Adipocyte (in vitro differentiated cells): ENCODE measurements at places on chromosomes 5 and 9.

GRCh38 chr9:136190656-136191055, 14.3 kb downstream of the LHX3 start:
- DNase-seq, result no peak

DNA sequence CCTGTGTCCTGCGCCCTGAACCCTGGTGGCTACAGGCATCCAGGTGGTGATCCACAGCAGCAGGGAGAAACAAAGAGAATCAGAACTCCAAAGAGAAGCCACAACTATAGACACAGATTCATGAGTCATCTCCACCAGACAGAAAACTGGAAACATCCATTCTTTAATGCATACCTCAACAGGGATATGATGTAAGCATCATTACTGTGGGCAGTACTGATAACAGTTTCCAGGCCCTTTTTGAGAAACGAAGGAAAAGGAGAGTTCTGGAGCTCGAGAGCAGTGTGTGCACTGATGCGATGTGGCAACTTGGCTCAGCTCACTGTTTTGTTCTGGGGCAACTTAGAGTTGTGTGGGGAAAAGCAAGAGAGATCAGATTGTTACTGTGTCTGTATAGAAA, 215.6 kb upstream of the ADAMTS16 start:
- DNase-seq, result no peak

DNA sequence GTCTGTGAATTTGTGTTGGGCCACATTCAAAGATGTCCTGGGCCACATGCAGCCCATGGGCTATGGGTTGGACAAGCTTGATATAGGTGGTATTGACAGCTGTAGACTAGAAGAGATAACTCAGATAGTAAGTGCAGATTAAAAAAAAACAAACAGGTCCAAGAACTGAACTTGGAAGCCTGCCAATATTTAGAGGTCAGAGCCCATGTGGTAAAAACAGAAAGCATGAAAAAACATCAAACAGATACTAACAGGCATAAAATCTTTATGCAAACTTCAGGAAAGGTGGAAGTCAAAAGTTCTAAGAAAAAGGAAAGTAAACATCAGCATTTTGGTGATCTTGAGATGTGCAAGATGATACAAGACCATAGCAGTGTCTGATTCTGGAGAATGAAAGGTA, 155.1 kb upstream of the NR4A3 start:
- peak; percentile 11 for DNase-seq

- peak; percentile 87 for DNase-seq
Observed at GRCh38 chr9:130824643-130825350, 10.3 kb upstream of the ABL1 start.

GRCh38 chr9:73152953-73153352, 1.3 kb downstream of the ANXA1 start:
- peak; percentile 68 for DNase-seq

- no peak for DNase-seq
Observed at GRCh38 chr5:87787086-87787485, 374.4 kb upstream of the CCNH start.

DNA sequence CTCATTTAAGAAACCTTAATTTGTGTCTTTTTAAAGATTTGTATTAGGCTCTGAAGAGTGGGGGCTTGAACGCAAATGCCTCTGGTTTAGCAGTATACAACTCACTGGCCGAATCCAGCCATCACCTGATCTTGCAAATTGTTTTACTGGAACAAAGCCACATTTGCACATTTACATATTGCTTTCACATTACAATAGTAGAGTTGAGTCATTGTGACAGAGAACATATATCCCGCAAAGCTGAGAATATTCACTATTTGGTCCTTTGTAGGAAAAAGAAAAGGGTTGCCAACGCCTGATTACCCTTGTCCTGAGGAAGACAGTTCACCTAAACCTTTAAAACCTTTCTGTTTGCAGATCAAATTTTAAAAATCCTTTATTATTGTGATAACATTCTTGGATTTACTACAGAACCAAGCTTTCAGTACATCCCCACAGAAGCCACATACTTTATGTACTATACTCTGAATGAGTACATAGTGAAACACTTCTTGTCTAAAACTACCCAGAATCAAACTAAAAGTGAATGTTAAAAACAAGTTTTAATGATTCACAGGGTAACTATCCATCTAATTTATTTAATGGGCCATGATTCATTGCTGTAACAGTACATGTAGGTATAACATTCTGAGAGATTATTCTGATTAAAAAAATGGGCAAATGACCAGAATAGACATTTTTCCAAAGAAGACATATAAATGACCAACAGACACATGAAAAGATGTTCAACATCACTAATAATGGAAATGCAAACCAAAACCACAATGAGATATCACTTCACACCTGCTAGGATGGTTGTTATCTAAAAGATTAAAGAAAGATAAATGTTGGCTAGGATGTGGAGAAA, 161.0 kb downstream of the SLC25A46 start:
- peak; percentile 39 for DNase-seq

DNA sequence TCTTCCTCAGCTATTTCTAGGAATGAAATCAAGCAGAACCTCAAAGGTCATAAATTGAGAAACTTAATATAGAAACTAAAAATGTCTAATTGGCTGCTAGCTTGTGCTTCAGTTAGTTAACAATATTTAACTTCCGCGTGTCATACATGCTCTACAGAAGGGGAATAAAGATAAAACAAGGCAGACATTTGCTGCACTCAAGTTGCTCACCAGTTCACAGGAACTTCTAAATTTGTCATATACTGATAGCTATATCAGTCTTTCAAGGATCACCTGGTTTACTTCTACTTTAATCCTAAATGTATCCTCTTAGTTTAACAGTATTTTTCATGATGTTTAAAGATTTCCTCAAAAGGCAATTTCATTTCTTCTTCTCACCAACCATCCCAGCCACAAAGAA, 8.4 kb downstream of the CCNH start:
- DNase-seq, result no peak

DNA sequence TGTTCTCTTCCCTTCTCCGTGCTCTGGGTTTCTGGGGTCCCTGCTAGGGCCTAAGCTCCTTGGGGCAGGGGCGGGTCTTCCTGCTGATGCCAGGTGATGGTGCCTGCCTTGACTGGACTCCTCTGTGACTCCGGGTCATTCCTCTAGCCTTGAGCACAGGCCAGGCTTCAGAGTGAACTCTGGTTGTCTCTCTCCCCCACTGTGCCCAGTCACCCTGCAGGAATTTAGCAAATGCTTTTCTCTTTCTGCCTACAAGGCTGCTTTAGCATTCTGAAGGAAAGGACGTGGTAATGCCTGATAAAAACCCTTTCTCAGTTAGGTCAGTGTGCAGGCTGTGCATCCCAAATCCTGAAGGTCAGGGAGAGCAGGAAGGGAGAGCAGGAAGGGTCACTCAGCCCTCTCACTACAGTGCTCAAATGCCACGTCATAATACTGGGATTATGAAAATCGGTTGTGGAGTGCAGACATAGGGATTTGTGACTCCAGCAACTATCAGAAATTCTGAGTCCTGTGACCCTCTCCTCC, 2.7 kb downstream of the CXCL14 start:
- peak; percentile 37 for DNase-seq

GRCh38 chr5:156590978-156591377, 259.1 kb upstream of the PPP1R2B start:
- no peak for DNase-seq

- no peak for DNase-seq
Observed at GRCh38 chr5:126482591-126482990, 59.4 kb downstream of the GRAMD2B start.

DNA sequence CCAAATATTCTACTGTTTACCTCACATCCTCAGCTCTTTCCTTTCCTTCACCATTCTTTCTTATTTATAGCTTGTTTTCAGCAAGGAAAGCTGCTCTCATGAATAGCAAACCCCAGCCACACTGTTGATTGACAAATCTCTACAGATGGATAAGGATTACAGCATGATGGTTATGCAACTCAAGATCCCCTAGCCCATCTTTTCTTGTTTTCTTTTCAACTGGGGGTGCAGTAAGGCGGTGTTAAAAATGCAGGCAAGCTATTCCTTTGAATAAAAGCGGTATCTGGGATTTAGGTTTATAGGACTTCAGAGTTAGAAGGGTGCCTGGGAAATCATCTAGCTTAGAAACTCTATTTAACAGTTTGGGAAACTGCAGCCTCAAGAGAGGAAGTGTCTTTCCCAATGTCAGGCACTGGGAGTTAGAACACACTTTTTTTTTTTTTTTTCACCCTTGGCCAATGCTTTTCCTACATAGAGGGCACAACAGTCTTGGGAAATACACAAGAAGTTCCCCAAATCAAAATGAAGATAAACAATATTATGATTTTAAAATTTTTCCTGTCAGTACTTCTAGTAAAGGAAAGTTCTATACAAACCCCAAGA, 2.6 kb downstream of the SPARC start:
- peak; percentile 54 for DNase-seq

GRCh38 chr5:51389288-51389576, 6.0 kb downstream of the ISL1 start:
- DNase-seq, result no peak

DNA sequence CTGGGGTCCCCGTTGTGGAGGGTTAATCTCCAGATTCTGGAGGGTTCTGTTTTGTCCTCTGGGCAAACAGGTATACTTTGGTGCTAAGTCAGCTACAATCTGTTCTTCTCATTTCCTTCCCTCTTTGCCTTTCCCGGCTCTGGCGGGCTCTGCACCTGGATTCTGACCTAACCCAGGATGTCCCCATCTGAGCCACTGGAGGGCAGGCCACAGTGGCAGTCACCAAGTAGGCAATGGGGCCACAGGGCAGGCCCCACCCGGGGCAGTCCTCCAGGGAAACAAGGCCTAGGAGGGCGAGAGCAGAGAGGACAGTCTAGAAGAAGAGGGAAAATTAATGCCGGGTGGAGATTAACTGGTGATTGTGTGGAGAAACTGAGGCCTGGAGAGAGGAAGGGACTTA, 40.4 kb upstream of the HRH2 start:
- DNase-seq, result no peak

GRCh38 chr9:111588846-111589245, 10.6 kb downstream of the PTGR1 start:
- no peak for DNase-seq

DNA sequence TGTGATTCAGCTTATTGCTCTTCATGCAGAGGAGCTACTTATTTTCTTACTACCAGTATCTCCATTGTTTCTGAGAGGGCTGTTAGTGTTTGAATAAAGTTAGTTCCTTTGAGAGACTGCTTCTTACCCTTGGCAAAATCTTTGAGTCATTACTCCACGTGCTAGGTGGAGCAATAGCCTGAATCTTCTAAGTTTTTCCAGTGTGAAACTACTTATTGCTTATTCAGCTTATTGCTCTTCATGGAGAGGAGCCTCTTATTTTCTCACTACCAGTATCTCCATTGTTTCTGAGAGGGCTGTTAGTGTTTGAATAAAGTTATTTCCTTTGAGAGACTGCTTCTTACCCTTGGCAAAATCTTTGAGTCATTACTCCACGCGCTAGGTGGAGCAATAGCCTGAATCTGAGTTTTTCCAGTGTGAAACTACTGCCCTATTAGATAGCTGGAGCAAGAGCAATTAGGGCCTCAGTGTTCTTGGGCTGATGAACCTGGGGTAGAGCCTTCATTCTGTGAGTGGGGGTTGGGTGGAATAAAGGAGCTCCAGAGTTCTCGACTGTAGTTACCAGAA, 41.9 kb downstream of the GPBP1 start:
- no peak for DNase-seq

- DNase-seq, result peak; percentile 46
Observed at GRCh38 chr5:149550594-149551226, 529 bp downstream of the CSNK1A1 start.

DNA sequence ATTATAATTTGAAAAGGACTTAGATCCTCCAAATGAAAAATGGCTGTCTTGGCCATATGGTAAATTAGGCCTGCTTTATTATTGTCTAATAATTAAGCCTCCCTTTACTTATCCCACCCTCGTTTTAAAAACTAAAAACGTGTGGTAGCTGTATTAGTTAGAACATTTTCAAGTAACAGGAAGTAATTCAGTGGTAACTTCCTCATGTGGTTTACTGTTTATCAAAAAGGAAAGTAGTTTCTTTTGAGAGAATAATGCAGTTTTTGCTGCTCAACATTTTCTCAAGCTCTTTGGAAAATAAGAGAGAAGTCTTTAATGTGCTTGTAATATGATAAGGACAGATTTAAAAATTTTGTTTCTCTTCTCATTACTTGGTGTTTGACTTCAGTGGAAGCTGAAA, 26.0 kb downstream of the ZCCHC7 start:
- DNase-seq, result no peak

GRCh38 chr9:129568560-129569501, 52.1 kb downstream of the C9orf50 start:
- DNase-seq, result peak; percentile 49

- DNase-seq, result no peak
Observed at GRCh38 chr9:4065054-4065453, 234.8 kb downstream of the GLIS3 start.

- peak; percentile 45 for DNase-seq
Observed at GRCh38 chr5:132813599-132814502, 749 bp downstream of the SOWAHA start.

DNA sequence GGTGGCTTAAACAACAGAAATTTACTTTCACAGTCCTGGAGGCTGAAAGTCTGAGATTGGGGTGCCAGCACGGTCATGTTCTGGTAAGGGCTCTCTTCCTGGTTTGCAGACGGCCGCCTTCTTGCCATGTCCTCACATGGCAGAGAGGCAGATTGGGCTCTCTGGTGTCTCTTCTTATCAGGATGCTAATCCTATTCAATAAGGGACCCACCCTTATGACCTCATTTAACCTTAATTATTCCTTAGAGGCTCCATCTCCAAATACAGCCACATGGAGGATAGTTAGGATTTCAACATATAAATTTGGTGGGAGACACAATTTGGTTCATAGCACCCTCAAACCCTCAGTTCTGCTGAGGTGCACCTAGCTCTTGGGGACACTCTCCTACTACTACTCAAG, 180.4 kb downstream of the DAB2IP start:
- DNase-seq, result no peak

GRCh38 chr5:66669086-66669861, 73.1 kb downstream of the MAST4 start:
- DNase-seq, result no peak

DNA sequence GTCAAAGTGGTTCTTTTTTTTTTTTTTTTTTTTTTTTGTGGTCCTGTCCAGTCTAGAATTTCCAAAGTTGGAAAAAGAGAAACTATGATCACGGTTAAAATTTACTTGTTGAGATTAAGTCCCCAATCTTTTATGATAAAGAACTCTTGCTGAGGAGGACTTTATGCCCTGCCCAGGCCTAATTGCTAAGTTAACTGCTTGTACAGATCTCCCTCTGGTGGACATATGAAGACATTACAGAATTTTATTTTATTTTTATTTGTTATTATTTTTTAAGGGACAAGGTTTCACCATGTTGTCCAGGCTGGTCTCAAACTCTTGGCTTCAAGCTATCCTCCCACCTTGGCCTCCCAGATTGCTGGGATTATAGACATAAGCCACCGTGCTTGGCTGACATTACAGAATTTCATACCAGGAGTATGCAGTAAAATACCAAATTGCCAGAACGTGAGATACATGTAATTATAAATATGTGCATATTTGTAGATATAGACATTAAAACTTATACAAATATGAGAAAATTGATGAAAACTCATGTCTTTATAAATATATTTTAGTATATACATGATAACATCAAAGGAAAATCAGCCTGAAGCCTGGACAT, 91.2 kb downstream of the RFK start:
- peak; percentile 86 for DNase-seq
